Smooth muscle cell of the coronary artery (primary cell): ENCODE measurements at places on chromosomes 1 and 21. TPM values are rescaled to one million over a fixed set of nuclear protein-coding genes. Genes with fewer than 3 reads are reported as not detected.

Gene SYT2
- total RNA-seq, result not detected in 2 replicates

Gene SLC5A3
- 8.1 and 13.2 TPM in 2 replicates for total RNA-seq

Gene S100A6
- 1,802 and 2,597 TPM in 2 replicates for total RNA-seq

Gene ECM1
- total RNA-seq, result 7.6 and 8.4 TPM in 2 replicates

Gene NES
- total RNA-seq, result 12.4 and 71.8 TPM in 2 replicates

Gene KCNT2
- total RNA-seq, result 0.70 and 2.9 TPM in 2 replicates

Gene TSPEAR
- not detected in 2 replicates for total RNA-seq

Gene CCDC17
- total RNA-seq, result 0.35 and 0.45 TPM in 2 replicates

Gene IBA57
- total RNA-seq, result 1.5 and 2.3 TPM in 2 replicates

Gene PPM1J
- 0.82 and 1.2 TPM in 2 replicates for total RNA-seq

Gene HFM1
- 0.08 and 0.23 TPM in 2 replicates for total RNA-seq

Gene LAD1
- 1.1 TPM in 1 of 2 replicates, not detected in the other for total RNA-seq

Gene LRRC71
- 0.08 TPM in 1 of 2 replicates, not detected in the other for total RNA-seq

Gene AADACL4
- total RNA-seq, result not detected in 2 replicates

Gene SAMD11
- total RNA-seq, result 0.23 and 4.4 TPM in 2 replicates

Gene VSIG8
- 0.08 TPM in 1 of 2 replicates, not detected in the other for total RNA-seq

Gene TSTD1
- total RNA-seq, result 1.5 and 15.6 TPM in 2 replicates

Gene OR2L8
- not detected in 2 replicates for total RNA-seq

Gene FABP3
- total RNA-seq, result 19.1 and 79.4 TPM in 2 replicates

Gene ADGRL4
- total RNA-seq, result 13.1 and 30.1 TPM in 2 replicates

Gene C1QC
- not detected in 2 replicates for total RNA-seq

Gene SPATA1
- total RNA-seq, result 0.15 TPM in 1 of 2 replicates, not detected in the other

Gene HDGF
- 138 and 145 TPM in 2 replicates for total RNA-seq

Gene PCP4L1
- not detected in 2 replicates for total RNA-seq

Gene NMNAT2
- total RNA-seq, result 2.2 and 2.9 TPM in 2 replicates

Gene GFI1
- 0.38 TPM in 1 of 2 replicates, not detected in the other for total RNA-seq

Gene IGSF21
- total RNA-seq, result not detected in 2 replicates

Gene BNIPL
- total RNA-seq, result 0.08 and 0.70 TPM in 2 replicates
